ENCODE measurements at places on chromosomes 3 and 15.

- no peak for DNase-seq
Measured at GRCh38 chr3:184196536-184196935, 10.5 kb downstream of the ABCF3 start.

DNA sequence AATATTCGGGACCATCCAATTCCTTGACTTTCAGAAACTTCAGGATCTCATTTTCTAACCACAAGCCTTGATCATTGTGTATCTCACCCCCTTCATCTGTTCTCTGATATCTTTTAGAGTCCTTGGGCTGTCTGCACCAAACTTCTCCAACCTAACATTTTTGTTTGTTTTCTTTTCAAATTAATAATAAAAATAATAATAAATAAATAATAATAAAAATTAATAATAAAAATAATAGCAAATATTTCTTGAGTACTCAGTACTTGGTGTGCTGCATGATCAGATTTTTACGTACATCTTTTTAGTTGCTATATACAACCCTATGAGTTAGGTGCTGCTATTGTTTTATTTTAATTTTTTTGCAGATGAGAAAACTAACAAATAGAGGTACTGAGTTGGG, 70.2 kb upstream of the TPRG1 start:
- no peak for DNase-seq

DNA sequence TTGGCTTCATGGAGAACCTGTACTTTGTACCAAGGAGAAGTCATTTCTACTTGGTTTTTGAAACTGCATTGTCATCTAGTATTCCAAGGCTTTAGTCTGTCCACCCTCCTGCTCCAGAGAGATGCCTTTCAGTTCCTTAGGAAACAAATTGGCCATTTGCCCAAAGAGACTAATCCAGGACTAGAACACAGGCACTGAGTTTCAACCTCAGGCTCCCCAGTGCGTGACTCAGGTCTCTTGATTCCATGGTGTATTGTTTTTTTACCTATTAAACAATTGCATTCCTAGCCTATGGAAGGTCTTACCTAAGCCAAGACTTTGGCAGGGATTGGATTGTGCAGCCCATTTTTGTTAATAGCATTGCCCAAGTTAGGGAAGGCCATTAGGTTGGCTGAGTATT, 214.8 kb upstream of the CTDSPL start:
- DNase-seq, result no peak

DNA sequence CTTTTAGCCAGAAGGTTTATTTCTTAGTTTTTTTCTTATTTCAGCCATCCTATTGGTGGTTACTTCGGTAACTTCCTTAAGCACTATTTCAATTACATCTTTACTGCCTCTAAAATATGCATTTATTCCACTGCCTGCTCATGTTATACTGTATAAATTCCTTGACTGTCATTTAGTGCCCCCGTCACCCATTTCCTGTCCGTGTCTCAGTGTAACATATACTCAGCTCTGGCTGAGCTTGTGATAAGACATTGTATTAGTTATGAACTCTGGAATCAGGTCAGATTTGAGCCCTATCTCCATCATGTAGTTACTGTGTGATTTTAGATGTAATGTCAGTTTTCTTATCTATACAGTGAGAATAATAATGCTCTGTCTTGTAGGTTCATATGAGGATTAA, 24.2 kb downstream of the PIAS1 start:
- no peak for DNase-seq

DNA sequence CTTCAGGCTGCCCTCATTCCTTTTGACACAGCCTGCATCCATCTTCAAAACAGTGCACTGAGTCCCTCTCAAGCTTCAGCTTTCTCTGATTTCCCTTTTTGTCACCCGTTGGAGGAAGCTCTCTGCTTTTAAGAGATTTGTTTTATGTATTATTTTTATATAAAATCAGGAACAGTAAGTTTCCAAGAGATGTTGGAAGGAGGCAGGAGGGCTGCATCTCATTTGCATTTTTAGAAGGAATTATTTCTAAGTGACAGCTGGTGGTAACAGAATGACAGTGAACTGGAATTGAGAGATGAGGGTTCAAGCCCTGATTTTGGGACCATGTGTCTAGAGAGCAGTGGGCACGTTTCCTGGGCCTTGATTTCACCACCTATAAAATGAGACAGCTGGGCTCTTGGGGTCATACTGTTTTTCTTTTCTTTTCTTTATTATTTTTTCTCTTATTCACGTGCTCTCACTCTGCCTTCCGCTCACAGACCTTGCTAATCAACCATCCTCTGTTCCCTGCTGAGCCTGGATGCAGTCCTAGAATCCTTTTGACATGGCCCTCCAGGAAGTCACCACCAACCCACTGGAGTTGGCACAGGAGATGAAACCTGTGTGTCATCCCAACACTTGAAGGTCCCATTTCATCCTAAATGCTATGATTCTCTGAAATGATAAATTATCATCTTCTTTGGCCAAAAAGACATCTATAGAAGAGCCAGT, 148.6 kb downstream of the CACNA2D3 start:
- peak; percentile 48 for DNase-seq

- no peak for DNase-seq
Measured at GRCh38 chr3:57298041-57298440, 5.6 kb upstream of the ASB14 start.

DNA sequence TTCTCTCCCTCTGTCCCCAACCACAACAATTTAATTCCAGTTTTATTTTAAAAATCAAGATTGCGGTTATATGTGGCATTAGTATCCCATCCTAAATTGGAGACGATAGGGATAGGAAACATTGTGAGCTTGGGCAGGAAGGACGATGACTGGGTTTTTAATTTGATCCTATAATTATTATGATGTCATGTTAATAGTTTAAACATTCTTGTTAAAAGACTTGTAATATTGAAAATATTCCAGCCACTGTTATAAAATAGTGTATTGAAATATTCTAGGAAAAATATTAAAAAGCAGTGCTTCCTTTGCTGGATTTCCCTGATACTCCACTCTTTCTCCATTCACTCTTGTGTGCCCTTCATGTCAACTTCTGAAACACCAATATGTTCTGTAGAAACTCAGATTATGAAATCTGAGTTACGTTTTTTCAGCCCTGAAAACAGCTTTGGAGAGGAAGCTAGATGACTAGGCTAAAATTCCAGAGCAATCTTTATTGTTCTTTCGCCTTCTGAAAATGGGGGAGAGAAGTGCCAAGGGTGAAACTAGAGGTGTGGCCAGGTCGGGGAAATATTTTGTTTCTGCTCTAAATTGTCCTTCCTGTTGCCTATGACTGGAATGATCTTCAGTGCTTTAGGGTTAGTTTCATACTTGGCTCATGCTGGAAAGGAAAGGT, 46.1 kb upstream of the MAP3K13 start:
- DNase-seq, result no peak

DNA sequence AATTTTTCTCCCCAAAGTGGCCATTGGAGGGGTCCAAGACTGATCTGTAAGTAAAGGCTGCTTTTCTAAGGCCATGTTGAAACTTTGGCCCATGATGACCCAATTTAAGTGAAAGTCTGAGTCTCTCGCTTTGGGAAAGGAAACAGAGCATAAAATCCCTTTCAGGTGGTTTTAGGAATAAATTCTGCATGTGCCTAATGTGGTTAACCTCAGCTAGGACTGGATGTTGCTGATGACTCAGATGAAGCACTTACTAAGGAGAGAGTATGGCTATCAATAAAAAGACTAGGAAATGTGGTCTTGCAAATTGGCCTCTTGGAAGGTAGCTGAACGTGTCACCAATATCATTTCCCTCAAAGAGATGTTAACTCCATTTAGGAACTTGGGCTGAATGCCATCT, 458.5 kb downstream of the AGBL1 start:
- DNase-seq, result no peak

DNA sequence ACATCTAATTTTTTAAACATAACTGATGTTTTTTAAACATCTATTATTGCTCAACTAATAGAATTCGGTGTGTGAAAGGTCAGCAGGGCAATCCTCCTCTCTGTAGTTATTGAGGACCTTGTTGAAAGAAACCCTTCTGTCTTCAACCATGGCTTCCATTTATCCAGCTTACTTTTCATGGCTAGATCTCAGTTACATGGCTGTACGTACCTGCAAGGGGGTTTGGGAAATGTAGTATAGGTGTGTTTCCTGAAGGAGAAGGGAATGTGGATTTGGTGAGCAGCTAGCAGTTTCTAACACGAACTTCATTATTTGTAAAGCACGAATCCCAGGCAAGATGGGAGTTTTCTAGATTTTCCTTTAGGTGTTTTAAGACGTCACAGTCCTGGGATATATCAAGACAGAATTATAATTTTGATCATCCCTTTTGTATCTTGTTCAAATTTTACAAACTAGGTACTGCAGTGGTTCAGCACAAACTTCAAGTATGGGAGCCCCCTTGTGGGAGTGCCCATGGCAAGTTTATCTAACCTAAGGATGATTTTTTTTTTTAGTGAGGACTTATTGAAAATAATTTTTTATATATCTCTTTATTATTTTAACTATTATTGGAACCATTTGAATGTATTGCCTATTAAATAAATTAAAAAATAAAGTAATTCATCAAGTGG, 41.6 kb downstream of the FBXL2 start:
- DNase-seq, result no peak

DNA sequence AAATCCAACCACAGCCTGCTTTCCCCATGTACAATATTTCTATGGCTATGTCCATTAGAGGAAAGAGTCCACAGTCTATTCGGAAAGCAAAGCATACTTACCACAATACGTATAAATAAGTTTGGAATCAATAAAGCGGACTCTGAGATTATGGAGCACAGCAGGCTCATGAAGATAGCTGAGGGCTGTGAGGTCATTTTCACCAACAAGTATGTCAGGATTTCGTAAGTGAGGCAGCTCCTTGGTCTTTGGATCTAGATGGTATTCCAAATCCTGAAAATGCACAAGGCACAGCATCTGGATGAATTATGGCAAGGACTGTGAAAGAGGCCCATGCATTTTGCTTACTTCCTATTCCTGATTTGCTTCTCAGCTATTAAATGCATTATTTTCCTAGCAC, 100.4 kb downstream of the MYO5A start:
- no peak for DNase-seq

- no peak for DNase-seq
Measured at GRCh38 chr3:175977968-175978752, 1119.0 kb downstream of the NAALADL2 start.

DNA sequence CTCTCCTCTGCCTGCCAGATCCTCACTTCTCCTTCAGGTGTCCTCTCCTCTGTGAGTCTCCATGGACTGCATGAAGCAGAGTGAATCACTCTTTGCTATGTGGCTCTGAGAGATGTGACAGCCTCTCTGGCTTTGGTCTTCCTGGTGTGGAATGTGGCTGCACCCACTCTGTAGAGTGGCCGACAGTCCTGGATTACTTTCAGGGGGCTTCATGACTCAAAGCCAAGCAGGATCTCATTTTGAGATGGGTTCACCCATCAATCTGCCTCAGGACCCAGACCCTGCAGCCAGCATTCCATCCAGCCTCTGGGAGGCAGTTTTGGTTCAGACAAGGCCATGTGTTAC, 221.9 kb upstream of the LYSMD4 start:
- no peak for DNase-seq

- DNase-seq, result no peak
Measured at GRCh38 chr3:123311201-123311600, 109.5 kb downstream of the SEC22A start.

DNA sequence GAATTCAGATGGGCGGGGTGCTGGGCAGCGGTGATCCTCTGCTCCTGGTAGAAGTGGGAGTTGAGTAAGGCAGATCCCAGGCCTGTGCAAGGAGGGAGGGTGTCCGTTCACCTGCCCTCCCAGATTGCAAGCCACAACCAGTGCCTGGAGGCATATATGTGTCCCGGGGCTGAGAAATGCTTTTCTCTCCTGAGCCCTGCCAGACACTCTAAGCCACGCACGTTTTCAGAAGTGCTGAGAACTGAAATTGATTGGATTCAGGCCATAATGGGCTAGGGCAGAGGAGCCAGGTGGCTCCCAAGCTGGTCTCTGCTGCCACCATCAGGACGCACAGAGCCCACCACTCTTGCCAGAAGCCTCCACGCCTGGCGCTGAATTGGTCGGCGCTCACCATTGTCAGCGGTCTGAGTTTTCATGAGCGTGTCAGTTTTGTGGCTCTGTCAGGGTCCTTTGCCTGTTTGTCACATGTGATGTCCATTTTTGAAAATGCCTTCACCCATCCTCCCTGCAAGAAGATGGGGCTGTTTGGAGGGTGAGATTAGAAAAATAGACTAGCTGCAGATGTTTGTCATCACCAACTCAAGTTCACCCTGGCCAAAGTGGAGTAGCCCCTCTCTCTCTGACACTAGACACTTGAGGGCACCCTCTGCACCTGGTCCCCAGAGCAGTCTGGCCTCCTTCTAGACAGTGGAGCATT, 15.4 kb upstream of the BFSP2 start:
- peak; percentile 65 for DNase-seq

- DNase-seq, result no peak
Measured at GRCh38 chr3:135368781-135369180, 573.7 kb downstream of the EPHB1 start.

DNA sequence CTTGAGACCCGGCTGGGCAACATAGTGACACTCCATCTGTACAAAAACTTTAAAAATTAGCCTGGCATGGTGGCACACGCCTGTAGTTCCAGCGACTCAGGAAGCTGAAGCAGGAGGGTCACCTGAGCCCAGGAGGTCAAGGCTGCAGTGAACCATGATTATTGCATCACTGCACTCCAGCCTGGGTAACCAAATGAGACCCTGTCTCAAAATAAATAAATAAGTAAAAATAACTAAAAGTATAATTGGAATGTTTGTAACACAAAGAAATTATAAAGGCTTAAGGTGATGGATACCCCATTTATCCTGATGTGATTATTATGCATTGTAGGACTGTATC, 38.6 kb downstream of the MYO1E start:
- no peak for DNase-seq

DNA sequence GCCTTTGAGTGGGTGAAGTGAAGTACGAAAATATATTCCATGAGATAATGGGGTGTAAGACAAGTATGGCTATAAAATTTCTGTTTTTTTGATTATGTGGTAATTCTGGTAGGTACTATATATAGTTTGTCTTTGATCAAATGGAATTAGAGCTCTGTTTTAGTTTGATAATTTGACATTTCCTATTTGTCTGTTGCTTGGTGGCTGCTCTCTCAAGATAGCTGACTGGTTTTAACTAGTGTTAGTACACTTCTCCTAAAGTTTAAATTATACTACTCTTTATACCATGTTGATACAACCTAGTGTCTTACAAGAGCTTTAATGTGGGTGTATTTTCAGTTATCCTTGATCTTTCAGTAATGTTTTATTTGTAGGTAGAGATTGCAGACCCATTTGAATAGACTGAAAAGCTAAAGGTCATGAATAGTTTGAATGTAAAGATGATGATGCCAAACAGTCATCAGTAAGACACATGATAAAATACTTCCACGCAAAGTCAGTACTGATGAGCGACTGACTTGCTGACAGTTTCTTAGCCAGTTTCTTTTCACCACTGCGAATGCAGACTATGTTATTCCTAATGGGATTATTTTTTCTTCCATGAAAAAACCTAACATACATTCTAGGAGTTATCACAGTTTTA, 15.2 kb downstream of the SACM1L start:
- DNase-seq, result no peak

DNA sequence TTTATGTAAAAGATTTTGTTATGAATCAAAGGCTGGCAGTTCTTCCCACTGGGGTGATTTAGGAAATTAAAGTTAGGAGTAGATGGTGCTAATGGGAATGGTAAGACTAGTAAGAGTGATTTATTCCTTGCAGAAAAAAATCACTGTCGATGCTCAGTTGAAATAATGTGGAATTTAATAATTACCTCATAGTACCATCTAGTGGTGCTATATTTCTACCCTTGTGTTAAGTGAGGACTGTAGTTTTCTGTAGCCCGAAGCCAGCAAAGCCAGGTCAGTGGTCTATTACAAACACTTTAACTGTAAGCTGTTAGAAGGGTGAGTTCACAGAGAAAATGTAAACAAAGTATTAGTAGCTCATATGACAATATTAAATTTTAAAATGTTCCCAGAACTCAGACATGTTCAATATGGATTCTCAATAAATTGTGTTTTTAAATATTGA, 39.5 kb upstream of the GOLGA8J start:
- peak; percentile 7 for DNase-seq

Data from NCI-H2081 (cell line).